ENCODE measurements at places on chromosomes 4 and X.

GRCh38 chr4:36206603-36207311 is 37.6 kb downstream of the ARAP2 start:
- no peak for DNase-seq

- no peak for DNase-seq
Measured at GRCh38 chrX:38320819-38321218, 6.5 kb downstream of the RPGR start.

GRCh38 chrX:861921-862320 is 231.3 kb downstream of the SHOX start:
- DNase-seq, result no peak

DNA sequence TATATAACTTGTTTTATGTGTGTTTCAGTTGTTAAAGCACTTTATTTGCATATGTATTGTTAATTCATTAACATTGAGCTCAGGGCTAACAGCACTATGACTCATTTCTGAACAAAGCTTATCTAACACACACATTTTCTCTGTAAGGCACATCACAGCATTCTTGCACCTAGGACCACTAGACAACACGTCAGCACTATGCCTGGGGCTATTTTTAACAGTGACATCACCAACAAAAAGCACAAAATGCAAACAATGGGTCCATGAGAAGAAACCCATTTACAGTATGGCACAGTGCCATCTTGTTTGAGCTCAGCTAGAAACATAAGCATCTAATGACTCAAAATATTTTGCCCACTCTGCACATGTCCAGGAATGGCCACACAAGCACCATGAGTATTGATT is 124.4 kb downstream of the RELL1 start:
- DNase-seq, result no peak

DNA sequence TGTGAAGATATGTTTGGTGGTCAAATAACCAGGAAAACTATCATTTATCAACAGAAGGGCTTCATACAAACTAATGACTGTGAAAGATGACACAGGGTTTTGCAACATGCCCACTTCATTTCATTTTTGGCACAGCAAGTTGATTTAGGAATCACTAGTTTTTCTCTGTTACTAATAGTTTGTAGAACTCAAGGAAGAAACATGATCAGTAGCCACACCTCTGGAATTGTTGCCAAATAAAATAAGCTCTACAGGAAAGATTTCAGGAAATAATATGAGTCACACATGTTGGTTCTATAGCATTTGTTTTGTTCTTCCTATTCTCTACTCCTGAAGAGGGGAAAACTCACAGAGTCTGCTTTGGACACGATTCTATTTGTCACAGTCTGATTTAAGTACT is 255.4 kb downstream of the TLL1 start:
- DNase-seq, result no peak

DNA sequence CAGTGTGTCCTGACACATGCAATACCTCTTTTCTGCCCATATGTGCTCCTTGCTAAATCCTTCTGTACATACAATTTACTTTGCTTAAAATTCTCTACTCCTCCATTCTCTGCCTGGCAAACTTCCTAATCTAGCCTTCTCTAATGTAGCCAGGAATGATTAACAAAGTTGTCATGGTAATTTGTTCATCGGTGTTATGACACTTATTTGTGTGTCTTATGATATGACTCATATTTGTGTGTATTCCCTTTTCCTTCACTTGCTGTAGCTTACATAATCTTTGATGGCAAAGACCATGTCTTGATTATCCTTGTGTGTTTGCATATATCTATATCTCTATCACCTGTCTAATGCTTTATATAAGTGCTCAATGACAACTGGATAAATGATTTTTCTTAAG is 133.3 kb downstream of the COL25A1 start:
- DNase-seq, result no peak

DNA sequence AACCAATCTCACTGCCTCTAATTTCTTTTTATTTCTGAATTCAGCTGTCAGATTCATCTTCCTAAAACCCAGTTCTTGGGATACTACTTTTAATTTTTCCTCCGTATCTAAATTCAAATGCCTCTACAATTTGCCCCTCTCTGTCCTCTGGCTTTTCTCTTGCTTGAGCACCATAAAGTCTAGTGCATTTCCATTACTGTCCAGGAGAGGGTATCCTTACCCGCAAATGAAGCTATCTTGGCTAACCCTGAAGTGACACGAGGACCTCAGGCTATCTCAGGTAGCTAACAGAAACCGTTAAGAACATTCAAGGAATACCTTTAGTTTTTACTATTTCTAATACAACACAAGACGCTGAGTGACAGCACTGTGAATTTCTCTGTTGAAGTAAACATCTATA is 49.4 kb upstream of the PRR32 start:
- no peak for DNase-seq

GRCh38 chr4:5467111-5467510 is 241.2 kb downstream of the EVC2 start:
- DNase-seq, result no peak

DNA sequence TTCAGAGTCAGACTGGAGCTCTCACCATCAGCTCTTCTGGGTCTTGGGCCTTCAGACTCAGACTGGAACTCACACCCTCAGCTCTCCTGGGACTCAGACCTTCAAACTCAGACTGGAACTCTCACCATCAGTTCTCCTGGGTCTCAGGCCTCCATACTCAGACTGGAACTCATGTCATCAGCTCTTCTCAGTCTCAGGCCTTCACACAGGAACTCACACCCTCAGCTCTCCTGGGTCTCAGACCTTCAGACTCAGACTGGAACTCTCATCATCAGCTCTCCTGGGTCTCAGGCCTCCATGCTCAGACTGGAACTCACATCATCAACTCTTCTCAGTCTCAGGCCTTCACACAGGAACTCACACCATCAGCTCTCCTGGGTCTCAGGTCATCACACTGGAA is 147.2 kb upstream of the MXRA5 start:
- DNase-seq, result no peak

All from stimulated activated CD4-positive, alpha-beta T cell treated with anti-CD3 and anti-CD28 coated beads, Interleukin-1b, Interleukin-23, amount 100 ng/mL, for 48 hours (primary cell).